Uterine smooth muscle cell (primary cell): ENCODE measurements at places on chromosomes 12 and 14. TPM values are rescaled to one million over a fixed set of nuclear protein-coding genes. Genes with fewer than 3 reads are reported as not detected.

The NFATC4 gene
- total RNA-seq = 62.5 and 76.2 TPM in 2 replicates

The FAM181A gene
- not detected in 2 replicates for total RNA-seq

The ARMH4 gene
- 5.3 and 10.7 TPM in 2 replicates for total RNA-seq

The KRT7 gene
- total RNA-seq = 0.66 and 2.2 TPM in 2 replicates

The POTEG gene
- total RNA-seq = not detected in 2 replicates

The GDF3 gene
- not detected in 2 replicates for total RNA-seq

The ASCL1 gene
- total RNA-seq = not detected in 2 replicates

The SLC17A8 gene
- 0.12 TPM in 1 of 2 replicates, not detected in the other for total RNA-seq

The NKX2-1 gene
- not detected in 2 replicates for total RNA-seq

The PPP1R3E gene
- total RNA-seq = 2.9 and 4.2 TPM in 2 replicates

The GPRC5A gene
- 15.6 and 25.2 TPM in 2 replicates for total RNA-seq

The IL22 gene
- total RNA-seq = not detected in 2 replicates

The MGP gene
- total RNA-seq = 4.0 and 45.0 TPM in 2 replicates

The SLC22A17 gene
- 8.1 and 36.4 TPM in 2 replicates for total RNA-seq

The TAS2R30 gene
- 6.5 and 9.1 TPM in 2 replicates for total RNA-seq

The DIO2 gene
- 1.00 and 4.3 TPM in 2 replicates for total RNA-seq

The MDM1 gene
- total RNA-seq = 21.6 and 22.4 TPM in 2 replicates

The OTOGL gene
- total RNA-seq = under 0.01 and 0.22 TPM in 2 replicates

The EML5 gene
- total RNA-seq = 0.11 and 0.50 TPM in 2 replicates

The ISM2 gene
- total RNA-seq = under 0.01 and 0.11 TPM in 2 replicates

The MYO1H gene
- total RNA-seq = not detected in 2 replicates

The FOXA1 gene
- not detected in 2 replicates for total RNA-seq

The PLEKHD1 gene
- under 0.01 TPM in 2 replicates for total RNA-seq

The MTERF2 gene
- total RNA-seq = 5.6 and 5.8 TPM in 2 replicates

The SLC2A3 gene
- 129 and 132 TPM in 2 replicates for total RNA-seq

The DBX2 gene
- total RNA-seq = not detected in 2 replicates

The OAS1 gene
- total RNA-seq = 0.33 and 1.4 TPM in 2 replicates

The PRPH gene
- 0.12 and 0.22 TPM in 2 replicates for total RNA-seq

The SERPINA9 gene
- total RNA-seq = not detected in 2 replicates

The ERO1A gene
- total RNA-seq = 116 and 120 TPM in 2 replicates

The FAIM2 gene
- total RNA-seq = 1.5 and 3.0 TPM in 2 replicates

The CMA1 gene
- total RNA-seq = not detected in 2 replicates

The ESRRB gene
- total RNA-seq = not detected in 2 replicates

The ACOT6 gene
- 0.12 TPM in 1 of 2 replicates, not detected in the other for total RNA-seq

The P2RX7 gene
- total RNA-seq = 2.8 and 4.1 TPM in 2 replicates

The PRB2 gene
- total RNA-seq = not detected in 2 replicates

The CCDC175 gene
- total RNA-seq = not detected in 2 replicates

The IQSEC3 gene
- total RNA-seq = 0.33 and 0.75 TPM in 2 replicates

The MRPL52 gene
- 41.7 and 64.5 TPM in 2 replicates for total RNA-seq

The GPRC5D gene
- not detected in 2 replicates for total RNA-seq

The OR6C65 gene
- not detected in 2 replicates for total RNA-seq

The BIN2 gene
- not detected in 2 replicates for total RNA-seq

The CLEC1B gene
- not detected in 2 replicates for total RNA-seq
